ENCODE measurements at places on chromosomes 1 and 21.

DNA sequence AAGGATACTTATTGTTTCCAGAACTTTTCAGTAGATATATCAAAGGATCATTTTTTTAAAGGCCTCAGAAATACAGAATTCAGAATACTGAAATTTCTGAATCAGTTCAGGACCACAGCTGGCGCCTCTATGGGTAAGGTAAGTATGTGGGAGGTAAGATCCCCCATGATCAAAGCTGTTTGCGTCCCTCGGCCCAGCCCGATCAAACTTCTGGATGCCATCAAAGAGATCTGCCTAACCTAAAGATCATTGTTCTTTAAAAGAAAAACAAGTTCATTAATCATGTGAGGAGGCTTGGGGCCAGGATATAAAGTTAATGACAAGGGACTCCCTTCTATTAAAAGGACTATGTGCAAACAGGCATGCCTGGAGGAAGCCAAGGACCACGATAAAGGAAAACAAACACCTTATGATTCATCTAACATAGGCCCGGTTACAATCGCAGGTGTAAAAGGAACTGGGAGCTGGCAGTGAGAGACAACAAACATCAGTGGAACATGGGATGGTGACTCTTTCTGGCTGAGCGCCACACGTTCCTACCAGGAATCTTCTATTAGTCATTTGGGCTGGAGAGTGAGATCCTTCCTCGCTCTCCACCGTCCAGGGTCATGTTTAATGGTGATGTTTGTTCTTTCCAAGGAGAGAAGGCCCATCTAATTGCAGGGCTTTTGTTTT is 2.8 kb upstream of the BACE2 start:
- no peak for DNase-seq

GRCh38 chr1:231070758-231071444 is 30.8 kb upstream of the FAM89A start:
- no peak for DNase-seq

GRCh38 chr21:37166733-37167132 is 93.7 kb downstream of the TTC3 start:
- no peak for DNase-seq

DNA sequence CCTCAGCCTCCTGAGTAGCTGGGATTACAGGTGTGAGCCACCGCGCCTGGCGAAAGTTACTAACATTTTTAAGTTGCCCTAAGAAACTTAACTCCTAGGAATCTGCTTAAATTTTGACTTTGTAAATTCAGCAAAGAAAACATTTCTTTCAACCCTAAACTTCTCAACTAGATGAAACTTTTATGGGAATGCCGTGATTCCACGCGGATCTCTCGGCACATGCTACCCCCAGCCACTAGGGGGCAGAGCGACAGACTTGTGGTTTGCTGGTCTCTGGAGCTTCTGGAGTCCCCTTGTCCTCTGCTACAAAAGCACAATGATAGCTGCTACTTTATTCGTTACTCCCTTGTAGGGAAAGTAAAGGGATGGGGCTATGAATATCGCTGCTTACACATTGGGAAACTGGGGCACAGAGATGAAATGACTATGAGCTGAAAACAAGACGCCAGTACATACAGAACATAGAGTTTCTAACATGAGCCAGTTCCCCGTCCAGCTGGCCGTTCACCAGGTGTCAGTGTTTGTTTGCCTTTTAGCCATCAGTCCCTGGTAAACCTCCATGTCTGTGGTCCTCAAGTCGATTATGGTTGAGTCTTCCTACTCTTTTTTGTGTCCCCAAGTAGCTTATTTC is 114.7 kb downstream of the PBX1 start:
- DNase-seq: no peak

GRCh38 chr1:84540759-84541158 is 33.5 kb downstream of the CTBS start:
- no peak for DNase-seq

- DNase-seq: no peak
These were observed 23.5 kb downstream of the F11R start for GRCh38 chr1:160997323-160998038.

DNA sequence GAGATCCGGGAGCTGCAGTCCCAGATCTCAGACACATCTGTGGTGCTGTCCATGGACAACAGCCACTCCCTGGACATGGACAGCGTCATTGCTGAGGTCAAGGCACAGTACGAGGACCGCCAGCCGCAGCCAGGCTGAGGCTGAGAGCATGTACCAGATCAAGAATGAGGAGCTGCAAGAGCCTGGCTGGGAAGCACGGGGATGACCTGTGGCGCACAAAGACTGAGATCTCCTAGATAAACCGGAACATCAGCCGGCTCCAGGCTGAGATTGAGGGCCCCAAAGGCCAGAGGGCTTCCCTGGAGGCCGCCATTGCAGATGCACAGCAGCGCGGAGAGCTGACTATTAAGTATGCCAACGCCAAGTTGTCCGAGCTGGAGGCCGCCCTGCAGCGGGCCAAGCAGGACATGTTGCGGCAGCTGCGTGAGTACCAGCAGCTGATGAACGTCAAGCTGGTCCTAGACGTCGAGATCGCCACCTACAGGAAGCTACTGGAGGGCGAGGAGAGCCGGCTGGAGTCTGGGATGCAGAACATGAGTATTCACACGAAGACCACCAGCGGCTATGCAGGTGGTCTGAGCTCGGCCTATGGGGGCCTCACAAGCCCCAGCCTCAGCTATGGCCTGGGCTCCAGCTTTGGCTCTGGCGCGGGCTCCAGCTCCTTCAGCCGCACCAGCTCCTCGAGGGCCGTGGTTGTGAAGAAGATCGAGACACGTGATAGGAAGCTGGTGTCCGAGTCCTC is 25.5 kb downstream of the ETV3L start:
- DNase-seq: no peak

DNA sequence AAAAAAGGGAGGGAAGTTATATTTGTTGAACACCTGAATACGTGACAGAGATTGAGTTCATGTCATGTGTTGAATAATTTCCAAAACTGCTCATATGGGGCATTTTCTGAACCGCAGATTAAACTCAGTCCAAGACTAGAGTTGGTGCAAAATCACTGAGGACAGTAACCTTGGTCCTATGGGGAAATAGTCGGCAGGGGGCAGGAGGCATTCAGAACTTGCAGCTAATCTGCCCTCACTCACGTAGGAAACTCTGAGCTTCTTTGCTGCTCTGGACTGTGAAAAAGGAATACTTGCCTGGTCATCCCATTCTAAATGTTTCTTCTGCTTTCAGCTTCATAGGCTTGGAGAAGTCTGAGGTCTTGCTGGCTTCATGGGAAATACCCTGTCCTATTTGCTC is 228.3 kb upstream of the ZP4 start:
- no peak for DNase-seq

- no peak for DNase-seq
These were observed 97.0 kb upstream of the DPH5 start for GRCh38 chr1:101122452-101123166.

- DNase-seq: no peak
These were observed 42.7 kb upstream of the LDLRAP1 start for GRCh38 chr1:25500694-25501093.

GRCh38 chr1:9211291-9211811 is 23.2 kb upstream of the H6PD start:
- DNase-seq: no peak

DNA sequence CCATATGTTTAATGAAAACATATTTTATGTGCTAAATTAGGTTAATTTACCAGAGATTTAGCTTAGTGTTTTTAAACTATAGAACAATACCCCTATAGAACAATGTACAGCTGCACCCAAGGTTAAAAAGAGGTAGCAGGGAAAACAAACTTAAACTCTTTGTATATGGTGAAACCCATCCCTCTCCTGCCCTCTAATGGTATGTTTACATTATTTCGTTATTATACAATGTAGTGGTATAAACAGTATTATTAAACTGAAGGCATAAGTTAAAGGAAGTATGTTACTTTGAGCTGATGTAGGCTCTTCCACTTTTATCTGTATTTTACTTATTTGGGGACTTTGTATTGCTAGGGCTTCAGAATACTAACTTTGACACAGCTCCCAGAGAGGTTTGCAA is 16.7 kb upstream of the ZYG11A start:
- DNase-seq: no peak

DNA sequence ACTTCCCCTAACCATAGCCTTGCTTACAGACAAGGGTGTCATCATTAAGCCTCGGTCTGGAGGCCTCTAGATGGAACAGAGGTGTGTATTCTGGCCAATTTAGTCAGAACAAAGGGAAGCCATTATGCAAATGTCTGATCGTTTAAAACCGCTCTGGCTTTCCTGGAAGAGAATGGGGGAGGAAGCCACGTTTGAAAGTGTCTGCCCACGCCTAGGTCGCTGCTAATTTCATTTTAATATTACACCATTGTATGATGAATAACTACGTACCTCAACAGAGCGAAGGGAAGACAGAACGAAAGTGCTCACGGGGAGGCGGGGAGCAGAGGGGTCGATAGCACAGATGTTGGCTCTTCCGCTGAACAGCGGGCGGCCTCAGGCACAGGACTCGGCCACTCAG is 41.1 kb upstream of the CSF3R start:
- DNase-seq: no peak

DNA sequence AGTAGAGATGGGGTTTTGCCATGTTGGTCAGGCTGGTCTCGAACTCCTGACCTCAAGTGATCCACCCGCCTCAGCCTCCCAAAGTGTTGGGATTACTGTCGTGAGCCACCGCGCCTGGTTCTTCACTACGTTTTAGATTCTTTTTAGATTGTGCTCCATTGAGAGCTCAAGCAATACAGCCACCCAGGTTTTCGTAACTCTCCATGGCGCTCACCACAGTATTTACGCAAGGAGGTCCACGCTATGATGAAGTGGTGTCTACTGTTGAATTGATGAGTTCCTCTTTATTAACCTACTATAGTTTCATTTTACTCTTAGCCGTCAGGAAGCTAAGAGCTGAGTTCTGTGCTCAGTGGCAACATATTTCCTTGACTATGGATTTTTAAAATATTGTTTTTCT is 1.8 kb upstream of the KIF1B start:
- no peak for DNase-seq

GRCh38 chr1:210340841-210341240 is 12.1 kb downstream of the HHAT start:
- DNase-seq: no peak

DNA sequence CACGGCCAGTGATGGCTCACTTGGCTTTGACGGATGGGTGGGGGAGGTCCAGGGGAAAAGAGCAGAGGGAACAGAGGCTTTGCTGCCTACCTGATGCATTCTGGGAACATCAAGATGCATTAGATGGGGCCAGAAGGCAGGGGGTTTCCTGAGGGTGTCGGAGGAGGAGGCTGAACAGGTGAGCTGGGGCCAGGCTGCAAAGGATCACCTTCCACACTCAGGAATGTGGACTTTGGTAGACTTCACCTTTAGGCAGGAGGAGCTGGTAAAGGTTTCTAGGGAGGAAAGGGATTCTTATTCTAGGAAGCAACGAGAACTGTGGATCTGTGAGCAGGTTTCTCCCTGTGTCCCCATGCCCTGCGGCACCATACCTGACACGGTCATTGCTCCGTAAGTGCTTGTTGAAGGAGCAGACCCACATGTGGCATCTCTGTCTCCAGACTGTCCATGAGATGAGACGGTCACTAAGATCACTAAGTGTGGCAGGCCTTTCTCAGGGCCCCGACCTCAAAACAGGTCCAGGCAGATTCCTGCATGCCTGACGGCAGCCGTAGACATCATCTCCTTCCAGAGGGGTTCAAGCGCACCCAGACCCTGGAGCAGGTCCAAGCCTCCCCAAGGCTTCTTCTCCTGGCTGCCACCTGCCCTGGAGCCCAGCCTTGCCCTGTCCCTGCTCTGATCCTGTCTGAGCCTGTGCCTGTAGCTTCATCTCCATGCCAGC is 89.1 kb upstream of the SLC25A33 start:
- no peak for DNase-seq

- no peak for DNase-seq
These were observed 121.7 kb downstream of the KCNN3 start for GRCh38 chr1:154748405-154748775.

- DNase-seq: no peak
These were observed 1.5 kb upstream of the THRAP3 start for GRCh38 chr1:36222481-36223380.

DNA sequence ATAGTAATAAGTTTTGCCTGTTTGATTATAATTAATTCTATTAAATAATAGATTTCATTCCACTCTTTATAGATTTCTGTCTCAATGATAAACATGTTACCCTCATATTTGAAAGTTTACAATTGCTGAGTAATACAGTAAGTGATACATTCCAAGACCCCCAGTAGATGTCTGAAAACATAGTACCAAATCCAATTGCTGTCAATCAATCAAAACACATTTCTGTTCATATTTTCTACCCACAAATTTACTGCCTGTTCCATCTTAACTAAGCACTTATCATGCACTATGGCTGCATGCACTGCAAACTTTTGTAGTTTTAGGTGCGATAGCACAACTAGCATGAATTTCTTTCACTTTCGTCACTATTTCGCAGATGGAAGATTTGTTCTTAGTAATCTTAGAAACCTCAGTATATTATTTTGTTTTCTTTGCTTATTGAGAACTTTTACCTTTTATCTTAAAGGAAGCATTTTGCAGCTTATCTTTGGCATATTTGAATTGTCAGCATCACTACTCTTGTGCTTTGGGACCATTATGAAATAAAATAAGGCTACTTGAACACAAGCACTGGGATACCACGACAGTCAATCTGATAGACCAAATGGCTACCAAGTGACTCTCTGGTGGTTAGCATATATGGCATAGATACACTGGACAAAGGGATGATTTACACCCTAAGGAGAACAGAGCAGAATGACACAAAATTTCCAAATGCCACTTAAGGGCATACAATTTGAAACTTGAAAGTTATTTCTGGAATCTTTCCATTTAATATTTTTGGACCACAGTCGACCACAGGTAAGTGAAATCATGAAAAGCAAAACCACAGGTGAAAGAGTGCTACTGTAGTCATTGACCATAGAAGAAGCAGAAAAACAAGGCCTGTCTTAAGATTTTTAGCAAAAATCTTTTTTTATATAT is 67.6 kb downstream of the RGS13 start:
- no peak for DNase-seq

DNA sequence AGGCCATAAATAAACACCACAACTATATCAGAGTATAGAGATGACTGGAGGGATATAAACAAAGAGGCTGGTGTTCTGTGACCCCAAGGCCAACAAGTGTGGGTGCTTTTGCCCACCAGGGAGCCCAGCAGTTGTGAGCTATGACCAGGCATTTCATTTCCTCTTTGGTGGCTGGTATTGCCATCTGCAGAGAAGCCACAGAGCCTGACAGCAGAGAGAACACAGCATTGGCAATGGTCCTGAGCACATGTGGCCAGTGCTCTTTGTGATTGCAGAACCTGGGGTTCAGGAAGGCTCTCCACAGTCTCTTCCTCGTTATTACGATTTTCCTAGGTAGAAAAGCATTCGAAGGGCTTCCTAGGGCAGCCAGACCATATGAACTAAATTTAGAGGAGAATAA is 112.3 kb downstream of the TM2D1 start:
- DNase-seq: no peak

Measured in NCI-H2107 (cell line).